GM23338 (cell line): ENCODE measurements at places on chromosomes 7 and 10. TPM values are rescaled to one million over a fixed set of nuclear protein-coding genes. Genes with fewer than 3 reads are reported as not detected.
A peak's percentile ranks its signal among the peaks of the same experiment; 100 is the strongest.

DNA sequence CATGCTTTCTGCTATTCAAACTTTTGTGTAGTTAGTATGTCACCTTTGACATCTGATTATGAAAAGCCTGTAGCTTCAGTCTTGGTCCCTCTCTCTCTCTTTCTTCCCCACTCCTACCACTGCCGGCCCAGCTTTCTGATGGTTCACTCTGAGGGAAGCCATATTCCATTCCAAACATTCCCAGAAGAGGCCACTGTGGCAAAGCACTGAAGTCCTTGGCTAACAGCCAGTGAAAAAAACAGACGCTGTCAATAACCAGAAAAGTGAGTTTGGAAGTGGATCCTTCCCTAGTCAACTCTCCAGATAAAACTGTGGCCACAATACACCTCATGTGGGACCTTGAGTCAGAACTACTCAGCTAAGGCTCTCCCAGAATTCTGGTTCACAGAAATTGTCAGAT is 950.7 kb upstream of the PHF14 start:
- DNase-seq, result peak; percentile 72

The SLC13A1 gene
- not detected in 2 replicates for total RNA-seq

The TMEM176B gene
- 0.35 and 0.47 TPM in 2 replicates for total RNA-seq

DNA sequence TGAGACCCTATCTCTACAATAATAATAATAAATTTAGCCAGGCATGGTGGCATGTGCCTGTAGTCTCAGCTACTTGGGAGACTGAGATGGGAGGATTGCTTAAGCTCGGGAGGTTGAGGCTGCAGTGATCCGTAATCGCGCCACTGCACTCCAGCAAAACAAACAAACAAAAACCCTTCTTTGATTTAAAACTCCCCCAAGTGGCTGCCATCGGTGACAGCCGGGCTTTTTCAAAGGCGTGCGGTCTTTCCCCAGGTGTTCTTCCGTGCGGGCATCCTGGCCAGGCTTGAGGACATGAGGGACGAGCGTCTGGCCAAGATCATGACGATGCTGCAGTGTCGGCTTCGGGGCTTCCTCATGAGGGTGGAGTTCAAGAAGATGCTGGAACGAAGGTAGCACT is 1.9 kb upstream of the MYH16 start:
- DNase-seq, result peak; percentile 53

DNA sequence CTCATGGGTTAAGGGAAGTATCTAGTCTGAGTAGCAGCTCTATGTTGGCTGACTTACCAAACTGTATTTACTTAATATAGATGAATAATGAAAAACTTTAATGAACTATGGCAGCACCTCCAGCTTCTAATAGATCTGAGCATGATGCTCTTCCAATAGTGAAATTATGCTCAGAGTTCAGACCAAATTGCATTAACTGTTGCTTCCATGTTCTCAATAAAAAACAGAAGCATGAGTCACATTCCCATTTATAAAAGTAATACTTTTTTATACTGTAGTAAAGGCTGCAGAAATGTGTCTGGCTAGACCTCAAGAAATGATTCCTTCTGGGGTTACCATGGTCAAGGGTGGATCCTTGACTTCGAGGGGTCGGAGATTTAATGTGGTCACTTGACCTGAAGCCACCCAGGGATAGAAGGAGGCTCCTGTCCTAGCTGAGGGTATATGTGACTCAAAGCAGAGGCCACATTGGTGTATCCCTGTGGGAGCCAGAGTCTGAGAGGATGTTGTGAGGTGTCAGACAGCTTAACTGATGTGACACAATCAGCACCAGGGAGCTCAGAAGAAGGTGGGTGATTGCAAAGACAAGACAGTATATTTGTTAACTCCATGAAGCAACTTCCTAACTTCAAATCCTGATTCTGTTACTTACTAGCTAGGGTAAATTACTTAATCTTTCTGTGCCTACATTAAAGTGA is 19.8 kb upstream of the PLCE1 start:
- DNase-seq, result no peak

- DNase-seq, result no peak
Observed at GRCh38 chr10:63369711-63370110, 96.1 kb downstream of the JMJD1C start.

DNA sequence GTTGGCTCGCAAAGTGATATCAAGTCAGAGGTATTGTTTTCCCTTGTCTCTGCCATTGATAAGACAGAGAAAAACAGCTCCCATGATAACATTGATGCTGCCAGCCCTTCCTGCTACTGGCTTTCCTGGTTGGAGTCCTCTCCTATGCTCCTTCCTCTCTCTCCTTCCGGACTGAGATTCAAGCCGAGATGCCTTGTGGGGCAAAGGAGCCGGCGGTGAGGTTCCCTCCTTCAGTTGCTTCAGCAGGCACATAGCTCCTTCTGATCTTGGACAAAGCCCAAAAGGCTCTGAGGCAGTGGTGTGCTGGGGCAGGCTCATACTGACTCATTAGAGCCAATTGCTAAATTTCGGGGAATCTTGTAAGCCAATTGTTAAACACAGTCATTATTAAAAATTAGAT is 8.8 kb upstream of the ZCCHC24 start:
- DNase-seq, result no peak

DNA sequence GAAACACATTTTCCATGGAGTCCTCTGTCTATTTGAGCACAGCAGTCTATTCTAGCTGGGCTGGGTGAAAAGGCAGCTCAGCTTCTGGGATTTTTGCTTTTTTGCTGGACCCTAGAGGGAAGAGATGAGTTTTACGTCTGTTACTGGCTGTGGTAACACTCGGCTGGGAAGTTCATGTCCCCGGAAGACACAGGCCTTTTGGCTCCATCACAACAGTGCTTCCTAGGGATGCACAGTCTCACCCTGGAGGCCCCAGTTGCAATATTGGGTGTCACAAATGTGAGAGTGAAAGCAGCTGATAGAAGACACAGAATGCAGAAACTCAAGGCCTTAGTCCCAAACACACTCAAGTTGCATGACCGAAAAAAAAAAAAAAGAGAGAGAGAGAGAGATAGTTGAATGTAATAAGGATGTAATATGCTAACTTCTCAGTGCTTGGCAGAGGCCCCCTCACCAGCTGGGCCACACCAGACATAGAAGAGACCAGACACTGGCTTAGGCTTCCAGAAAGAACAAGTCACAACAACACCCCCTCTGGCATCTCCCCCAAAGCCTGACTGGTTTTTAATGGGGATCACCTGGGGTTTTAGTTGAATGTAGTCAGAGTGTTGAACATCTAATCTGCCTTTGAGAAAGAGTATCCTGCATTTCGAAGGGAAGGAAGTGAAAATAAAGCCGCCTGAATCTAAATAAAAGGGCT is 545.4 kb upstream of the FZD8 start:
- peak; percentile 3 for DNase-seq

The SLC26A3 gene
- total RNA-seq, result not detected in 2 replicates

The PPP1R17 gene
- total RNA-seq, result 0.27 and 0.52 TPM in 2 replicates

DNA sequence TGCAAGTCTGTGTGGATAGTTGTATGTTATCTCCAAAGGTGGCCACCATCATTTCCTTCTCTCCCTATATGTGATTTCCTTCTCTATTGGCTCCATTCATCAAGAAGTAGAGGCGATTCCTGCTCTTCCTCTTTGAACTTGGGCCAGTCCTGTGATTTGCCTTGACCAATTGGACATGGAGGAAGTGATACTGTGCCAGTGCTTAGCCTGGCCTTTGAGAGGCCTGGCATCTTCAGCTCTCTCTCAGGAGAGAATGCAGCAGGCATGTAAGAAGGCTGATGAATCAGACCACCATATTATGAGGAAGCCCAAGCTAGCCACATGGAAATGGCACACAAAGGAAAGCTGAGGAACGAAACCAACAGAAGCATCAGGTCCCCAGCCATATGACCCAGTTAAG is 195.0 kb upstream of the SVIL start:
- no peak for DNase-seq

- DNase-seq, result peak; percentile 20
Observed at GRCh38 chr10:119701861-119702260, 24.0 kb upstream of the INPP5F start.

- no peak for DNase-seq
Observed at GRCh38 chr7:47035522-47035921, 546.4 kb downstream of the TNS3 start.

The VWA2 gene
- total RNA-seq, result 2.0 and 3.7 TPM in 2 replicates

- DNase-seq, result no peak
Observed at GRCh38 chr7:105268511-105269392, 120.0 kb downstream of the SRPK2 start.

The ZC3HAV1L gene
- 10.1 and 11.3 TPM in 2 replicates for total RNA-seq

DNA sequence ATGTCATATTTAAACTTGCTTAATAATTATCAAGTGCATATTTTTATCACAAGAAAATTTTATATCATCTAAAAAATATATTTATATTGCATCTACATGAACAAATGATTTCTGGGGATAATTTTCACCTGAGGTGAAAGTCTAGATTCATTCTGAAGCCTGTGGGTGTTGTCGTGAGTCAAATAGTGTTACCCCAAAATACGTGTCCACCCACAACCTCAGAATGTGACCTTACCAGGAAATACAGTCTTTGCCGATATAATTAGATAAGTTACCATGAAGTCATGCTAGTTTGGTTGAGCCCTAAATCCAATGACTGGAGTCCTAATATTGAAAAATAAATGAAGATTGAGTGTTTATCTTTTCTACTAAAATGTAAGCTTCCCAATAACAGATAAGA is 203.0 kb upstream of the MDFIC start:
- DNase-seq, result no peak

The PCDH15 gene
- total RNA-seq, result 0.31 and 0.66 TPM in 2 replicates

GRCh38 chr10:43821103-43821502 is 172.4 kb upstream of the ZNF32 start:
- DNase-seq, result no peak

- DNase-seq, result no peak
Observed at GRCh38 chr7:44460325-44460724, 30.1 kb downstream of the NUDCD3 start.

The GPR15LG gene
- total RNA-seq, result not detected in 2 replicates

DNA sequence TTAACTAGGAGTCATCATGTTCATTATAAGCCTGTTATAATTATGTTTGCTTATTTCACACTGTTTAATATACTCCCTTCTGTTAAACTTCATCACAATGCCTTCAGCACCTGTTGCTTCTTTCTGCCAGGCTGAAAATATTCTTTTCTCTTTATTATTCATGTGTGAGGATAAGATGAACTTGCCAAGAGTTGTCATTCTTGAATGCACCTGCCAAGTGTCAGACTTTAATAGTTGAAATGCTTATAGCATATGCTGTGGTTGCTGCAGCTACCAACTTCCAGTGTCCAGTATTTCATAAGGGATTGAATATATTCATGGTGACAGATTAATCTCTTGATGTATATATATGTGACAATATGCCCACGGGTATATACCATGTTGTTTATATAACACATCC is 339.2 kb upstream of the MEOX2 start:
- no peak for DNase-seq

DNA sequence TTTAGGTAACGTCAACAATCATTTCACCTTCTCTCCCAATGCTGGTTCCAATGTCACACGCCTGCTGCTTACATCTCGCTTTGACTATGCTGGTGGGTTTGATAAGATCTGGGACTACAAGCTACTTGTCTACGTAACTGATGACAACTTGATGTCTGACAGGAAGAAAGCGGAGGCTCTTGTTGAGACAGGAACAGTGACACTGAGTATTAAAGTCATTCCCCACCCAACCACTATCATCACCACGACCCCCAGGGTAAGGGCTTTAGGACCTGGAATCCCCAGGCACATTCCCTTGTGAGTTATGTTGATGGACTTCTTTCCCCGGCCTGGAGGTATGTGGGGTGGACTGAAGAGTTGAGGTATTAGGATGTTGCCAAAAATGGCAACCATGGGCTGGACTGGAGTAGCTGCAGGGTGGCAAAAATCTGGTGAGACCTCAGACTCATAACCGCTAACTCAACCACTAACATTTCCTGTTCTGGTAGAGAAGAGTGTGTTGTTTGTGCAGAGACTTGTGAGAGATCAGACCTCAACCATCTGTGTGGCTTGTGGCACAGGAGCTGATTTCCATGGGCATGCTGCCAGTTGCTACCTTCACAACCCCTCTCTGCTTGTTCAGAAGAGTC is 59.2 kb downstream of the CDHR3 start:
- DNase-seq, result no peak

DNA sequence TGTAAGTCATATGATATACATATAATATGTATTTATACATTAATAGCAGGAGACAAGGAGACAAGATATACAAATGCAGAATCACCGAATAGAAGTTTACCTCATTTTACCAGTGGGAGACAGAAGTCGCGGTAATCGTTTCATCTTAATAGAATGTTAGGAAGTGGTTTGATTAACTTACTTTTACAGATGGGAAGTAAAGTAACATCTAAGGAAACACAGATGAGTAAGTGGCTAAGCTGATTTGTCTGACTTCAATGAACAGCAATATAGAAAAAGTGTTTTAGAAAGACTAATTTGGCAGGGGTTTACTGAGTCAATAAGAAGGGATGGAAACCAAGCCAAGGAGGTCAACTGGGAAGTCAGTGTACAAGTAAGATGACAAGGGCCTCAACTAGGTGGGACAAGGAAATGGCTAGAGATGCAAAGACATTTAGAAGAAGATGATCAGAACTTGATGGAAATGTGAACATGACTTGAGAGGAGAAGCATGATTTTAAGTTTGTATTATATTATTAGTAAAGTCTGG is 36.2 kb upstream of the FAM133B start:
- no peak for DNase-seq

- DNase-seq, result peak; percentile 51
Observed at GRCh38 chr10:121597504-121598262, 561 bp downstream of the FGFR2 start.

DNA sequence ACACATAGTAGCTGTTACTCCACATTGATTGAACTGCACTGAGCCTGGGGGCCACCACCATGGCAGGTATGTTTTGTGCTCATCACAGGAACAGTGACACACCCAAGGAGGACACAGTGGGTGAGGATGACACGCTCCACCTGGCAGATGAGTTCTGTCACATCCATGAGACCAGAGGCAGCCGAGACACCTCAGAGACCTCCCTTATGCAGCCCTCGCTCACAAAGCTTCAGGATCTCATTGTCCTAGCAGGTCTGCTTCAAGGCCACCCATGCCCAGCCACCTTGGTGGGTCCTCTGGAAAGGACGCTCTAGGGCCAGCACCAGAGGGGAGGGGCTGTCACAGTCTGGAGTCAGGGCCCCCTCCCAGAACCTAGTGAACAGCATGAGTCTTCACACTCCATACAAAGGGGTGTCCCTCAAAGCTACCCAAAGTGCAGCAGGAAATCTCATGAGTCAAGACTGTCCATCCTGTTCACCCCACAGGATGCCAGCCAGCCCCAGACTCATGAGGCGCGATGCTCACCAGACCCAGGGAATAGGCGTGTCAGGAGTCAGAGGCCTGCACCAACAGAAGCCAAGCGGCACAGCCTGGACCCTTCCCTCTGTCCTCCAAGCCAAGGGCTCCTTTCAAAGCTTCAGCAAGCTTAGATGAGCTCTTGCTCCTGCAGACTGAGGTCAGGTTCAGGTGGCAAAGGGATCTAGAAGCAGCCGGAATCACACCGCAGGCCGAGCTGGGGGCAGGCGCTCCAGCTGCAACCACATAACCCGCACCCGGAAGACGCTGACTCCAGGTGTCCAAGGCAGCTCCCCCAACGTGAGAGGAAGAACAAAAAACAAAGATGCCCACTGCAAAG is 9.6 kb downstream of the FAM53B start:
- no peak for DNase-seq
